Breast epithelium (tissue), 4 donors: ENCODE measurements at places on chromosomes 2 and 18. TPM values are rescaled to one million over a fixed set of nuclear protein-coding genes. Genes with fewer than 3 reads are reported as not detected.

The CD302 gene
- total RNA-seq, result 61.0 TPM

GRCh38 chr18:63627819-63628218 is 16.2 kb downstream of the SERPINB4 start:
- H3K27ac ChIP-seq, result no peak overlapping the region
- no peak overlapping the region for H3K4me3 ChIP-seq
- H3K27me3 ChIP-seq, result no peaks in the 10 kb centered on the region
- H3K4me1 ChIP-seq, result no peaks in the 10 kb centered on the region
- no peaks in the 10 kb centered on the region for H3K36me3 ChIP-seq

- no peak overlapping the region for H3K27ac ChIP-seq
- no peaks in the 10 kb centered on the region for H3K4me1 ChIP-seq
- no peaks in the 10 kb centered on the region for H3K27me3 ChIP-seq
- H3K4me3 ChIP-seq, result no peak overlapping the region
- no peaks in the 10 kb centered on the region for H3K36me3 ChIP-seq
Observed at GRCh38 chr2:14927021-14927564, 294.6 kb downstream of the LRATD1 start.

The UNC80 gene
- total RNA-seq, result not detected

- H3K4me1 ChIP-seq, result no peaks in the 10 kb centered on the region
- H3K27me3 ChIP-seq, result no peaks in the 10 kb centered on the region
- H3K36me3 ChIP-seq, result no peaks in the 10 kb centered on the region
Observed at GRCh38 chr2:140359056-140359771, 1579.0 kb upstream of the NXPH2 start.

DNA sequence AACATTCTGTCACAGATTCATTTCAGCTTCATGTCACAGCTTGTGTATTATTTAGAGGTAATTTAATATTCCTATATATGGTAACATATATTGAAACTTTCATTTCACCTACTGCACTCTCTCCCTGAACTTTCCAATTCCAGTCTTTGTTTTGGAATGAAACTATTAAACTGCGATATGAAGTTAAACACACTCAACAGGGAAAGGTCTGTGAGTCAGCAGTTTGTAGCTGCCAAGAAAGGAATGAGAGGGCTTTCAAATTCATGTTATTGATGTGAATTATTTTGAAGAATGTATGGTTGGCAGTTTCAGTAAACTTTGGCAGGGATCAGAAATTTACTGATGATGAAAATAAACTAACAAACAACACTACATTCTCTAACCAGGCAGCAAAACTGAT is 148.3 kb downstream of the HNMT start:
- no peaks in the 10 kb centered on the region for H3K27me3 ChIP-seq
- H3K4me3 ChIP-seq, result no peak overlapping the region
- no peak for DNase-seq
- no peak overlapping the region for H3K27ac ChIP-seq
- H3K4me1 ChIP-seq, result no peaks in the 10 kb centered on the region
- H3K36me3 ChIP-seq, result no peaks in the 10 kb centered on the region

DNA sequence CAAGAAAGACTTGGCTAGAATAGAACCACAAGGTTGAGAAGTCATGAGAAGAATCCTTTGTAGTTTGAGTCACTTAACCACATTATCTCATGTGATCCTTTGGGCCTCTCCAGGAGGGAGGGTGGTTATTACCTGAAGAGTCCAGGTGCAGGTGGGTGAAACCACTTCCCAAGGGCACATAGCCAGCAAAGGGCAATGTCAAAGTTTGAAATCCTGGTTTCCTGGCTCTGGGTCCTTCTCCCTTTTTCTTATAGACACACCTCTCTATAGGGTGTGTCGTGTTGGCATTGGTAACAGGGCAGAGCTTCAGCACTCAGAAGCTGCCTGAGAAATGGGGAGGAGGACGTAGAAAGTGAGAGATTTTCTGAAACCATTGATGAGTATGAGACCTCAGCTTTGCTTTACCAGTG is 137.9 kb downstream of the MGAT5 start:
- no peak overlapping the region for H3K4me3 ChIP-seq
- H3K36me3 ChIP-seq, result no peaks in the 10 kb centered on the region
- no peak overlapping the region for H3K27ac ChIP-seq
- no peaks in the 10 kb centered on the region for H3K27me3 ChIP-seq
- DNase-seq, result no peak
